Naive thymus-derived CD8-positive, alpha-beta T cell (primary cell): ENCODE measurements at places on chromosomes 6 and 20. TPM values are rescaled to one million over a fixed set of nuclear protein-coding genes. Genes with fewer than 3 reads are reported as not detected.

DNA sequence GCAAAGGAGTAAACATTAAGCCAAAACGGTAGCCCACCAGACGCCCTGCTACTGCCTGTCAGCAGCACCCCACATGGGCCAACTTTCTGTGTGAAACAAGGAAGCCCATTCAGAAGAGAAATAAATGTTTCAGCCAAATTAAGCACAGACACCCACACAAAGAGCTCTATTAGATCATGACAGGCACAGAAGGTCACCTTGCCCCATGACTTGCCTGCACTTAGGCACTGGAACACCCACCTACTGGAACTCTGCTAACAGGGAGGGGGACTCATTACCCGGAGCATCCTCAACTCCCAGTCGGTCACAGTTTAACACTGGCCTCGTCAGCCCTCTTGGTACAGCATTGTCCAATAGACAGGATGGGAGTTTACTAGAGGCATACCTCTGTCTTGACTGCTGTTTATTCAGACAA is 31.8 kb downstream of the GFOD1 start:
- peaks cover 27% of the 10 kb centered on the region for H3K4me1 ChIP-seq
- H3K36me3 ChIP-seq, result no peaks in the 10 kb centered on the region
- no peak overlapping the region for H3K4me3 ChIP-seq
- H3K27ac ChIP-seq, result peak overlapping the region; percentile 91
- no peaks in the 10 kb centered on the region for H3K27me3 ChIP-seq

Gene CST4
- total RNA-seq, result not detected

Gene VSX1
- total RNA-seq, result not detected

- no peak for DNase-seq
Measured at GRCh38 chr6:170506446-170506845, 46.7 kb downstream of the PSMB1 start.

DNA sequence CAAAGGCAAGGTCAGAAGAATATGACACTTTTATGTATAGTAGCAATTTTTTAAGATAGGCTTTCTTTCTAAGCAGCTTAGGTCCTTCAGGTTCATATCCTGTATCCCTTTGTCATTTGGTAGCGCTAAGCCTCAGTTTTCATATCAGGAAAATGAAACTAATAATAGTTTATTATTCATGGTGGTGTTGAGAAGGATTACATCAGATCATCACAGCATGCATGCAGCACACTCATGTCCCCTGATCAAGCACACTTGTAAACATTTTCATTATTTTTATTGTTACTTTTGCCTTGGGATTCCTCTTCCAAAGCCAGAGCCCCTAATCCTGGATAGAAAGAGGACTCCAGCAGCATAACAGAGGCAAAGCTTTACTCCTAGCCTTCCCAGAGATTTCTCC is 70.2 kb upstream of the ADGRF1 start:
- H3K4me3 ChIP-seq, result no peak overlapping the region
- H3K27ac ChIP-seq, result no peak overlapping the region
- H3K4me1 ChIP-seq, result no peaks in the 10 kb centered on the region
- peaks cover 3% of the 10 kb centered on the region for H3K27me3 ChIP-seq
- no peak for DNase-seq

GRCh38 chr6:53792016-53792415 is 2.8 kb upstream of the LRRC1 start:
- H3K4me1 ChIP-seq, result peaks cover 29% of the 10 kb centered on the region
- H3K27me3 ChIP-seq, result peaks cover 10% of the 10 kb centered on the region
- H3K36me3 ChIP-seq, result peaks cover 2% of the 10 kb centered on the region
- no peak overlapping the region for H3K4me3 ChIP-seq

DNA sequence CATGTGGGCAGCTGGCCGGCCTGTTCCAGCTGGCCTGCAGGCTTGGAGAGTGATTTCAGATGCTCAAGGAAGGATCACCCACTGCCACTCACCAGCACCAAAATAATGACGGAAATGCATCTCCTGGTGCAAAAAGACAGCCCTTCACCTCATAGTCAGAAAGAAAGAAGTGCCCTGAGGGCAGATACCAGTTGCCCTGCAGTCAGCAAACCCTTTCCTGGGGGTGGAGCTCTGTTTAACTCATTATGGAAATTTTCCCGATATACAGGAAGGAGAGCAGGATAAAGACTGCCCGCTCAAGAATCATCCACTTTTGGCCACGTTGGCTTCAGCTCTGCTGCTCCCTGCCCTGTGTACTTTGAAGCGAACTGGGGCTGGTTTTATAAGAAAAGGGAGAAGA is 127.9 kb downstream of the GRM4 start:
- H3K4me1 ChIP-seq, result no peaks in the 10 kb centered on the region
- DNase-seq, result no peak
- H3K4me3 ChIP-seq, result no peak overlapping the region
- H3K27me3 ChIP-seq, result no peaks in the 10 kb centered on the region
- H3K27ac ChIP-seq, result no peak overlapping the region

DNA sequence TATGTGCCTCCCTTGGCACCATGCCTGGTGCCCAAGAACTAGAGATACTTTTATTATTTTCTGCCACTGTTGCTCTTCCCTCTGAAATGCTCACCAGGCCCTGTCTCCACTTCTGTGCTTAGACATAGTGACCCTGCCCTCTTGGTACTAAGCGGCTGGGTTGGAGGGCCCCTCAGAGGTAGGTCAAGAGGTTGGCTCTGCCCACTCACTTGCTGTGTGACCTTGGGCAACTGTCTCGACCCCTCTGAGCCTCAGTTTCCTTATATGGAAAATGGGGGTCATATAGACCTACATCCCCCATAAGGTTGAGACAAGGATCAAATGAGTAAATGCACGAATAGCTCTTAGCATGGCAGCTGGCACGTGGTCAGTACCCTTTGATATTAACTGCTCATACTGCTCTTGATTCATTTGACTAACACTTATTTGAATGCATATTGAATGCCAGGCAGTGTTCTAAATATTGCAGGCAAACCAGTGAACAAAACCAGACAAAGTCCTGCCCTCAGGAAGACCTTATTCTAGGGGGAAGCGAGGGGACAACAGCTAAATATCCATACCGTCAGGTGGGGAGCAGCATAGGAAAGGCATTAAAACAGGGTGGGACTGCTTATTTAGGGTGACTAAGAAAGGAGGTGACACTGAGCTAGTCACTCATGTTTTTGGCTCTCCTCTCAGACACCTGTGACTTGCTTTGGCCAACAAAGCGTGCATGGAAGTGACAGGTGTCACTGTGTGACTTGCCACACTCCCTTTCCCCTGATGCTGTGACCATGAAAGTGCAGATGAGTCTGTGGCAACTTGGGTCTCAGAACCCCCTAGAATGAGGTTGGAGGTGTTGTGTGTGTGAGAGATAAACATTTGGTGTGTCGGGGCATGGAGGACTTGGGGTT is 14.3 kb upstream of the SPO11 start:
- no peak overlapping the region for H3K27ac ChIP-seq
- H3K4me3 ChIP-seq, result no peak overlapping the region
- DNase-seq, result no peak
- H3K27me3 ChIP-seq, result peaks cover 13% of the 10 kb centered on the region
- H3K36me3 ChIP-seq, result no peaks in the 10 kb centered on the region

DNA sequence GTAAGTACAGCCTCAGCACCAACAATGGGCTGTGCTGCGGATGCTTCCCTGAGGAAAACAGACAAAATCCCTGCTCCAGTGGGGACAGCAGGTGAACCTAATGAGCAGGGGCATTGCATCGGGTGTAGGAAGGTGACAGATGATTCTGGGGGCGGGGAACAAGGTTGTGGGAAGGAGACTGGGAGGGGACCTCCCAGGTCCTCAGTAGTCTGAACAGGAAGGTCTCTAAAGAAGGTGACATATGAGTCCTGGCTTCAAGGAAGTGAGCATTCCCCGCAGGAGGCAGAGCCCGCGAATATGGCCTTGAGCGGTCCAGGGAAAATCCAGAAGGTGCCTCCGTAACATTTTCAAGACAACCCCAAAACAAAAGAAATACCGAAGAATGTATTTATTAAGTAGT is 19.4 kb downstream of the ULBP1 start:
- H3K4me3 ChIP-seq, result no peak overlapping the region
- no peak overlapping the region for H3K27ac ChIP-seq
- DNase-seq, result no peak
- peaks cover 66% of the 10 kb centered on the region for H3K27me3 ChIP-seq
- peaks cover 8% of the 10 kb centered on the region for H3K36me3 ChIP-seq
- peaks cover 2% of the 10 kb centered on the region for H3K4me1 ChIP-seq

- H3K27ac ChIP-seq, result no peak overlapping the region
- no peak overlapping the region for H3K4me3 ChIP-seq
- H3K27me3 ChIP-seq, result no peaks in the 10 kb centered on the region
- no peak for DNase-seq
Measured at GRCh38 chr6:135265278-135265677, 84.2 kb downstream of the MYB start.

Gene TRIM27
- 80.4 TPM for total RNA-seq

- DNase-seq, result no peak
- no peak overlapping the region for H3K27ac ChIP-seq
- no peak overlapping the region for H3K4me3 ChIP-seq
- no peaks in the 10 kb centered on the region for H3K36me3 ChIP-seq
- no peaks in the 10 kb centered on the region for H3K4me1 ChIP-seq
Measured at GRCh38 chr20:17003170-17003870, 223.5 kb upstream of the PCSK2 start.

GRCh38 chr20:2293971-2294370 is 1.8 kb upstream of the TGM3 start:
- DNase-seq, result no peak
- H3K27ac ChIP-seq, result no peak overlapping the region
- no peaks in the 10 kb centered on the region for H3K36me3 ChIP-seq

DNA sequence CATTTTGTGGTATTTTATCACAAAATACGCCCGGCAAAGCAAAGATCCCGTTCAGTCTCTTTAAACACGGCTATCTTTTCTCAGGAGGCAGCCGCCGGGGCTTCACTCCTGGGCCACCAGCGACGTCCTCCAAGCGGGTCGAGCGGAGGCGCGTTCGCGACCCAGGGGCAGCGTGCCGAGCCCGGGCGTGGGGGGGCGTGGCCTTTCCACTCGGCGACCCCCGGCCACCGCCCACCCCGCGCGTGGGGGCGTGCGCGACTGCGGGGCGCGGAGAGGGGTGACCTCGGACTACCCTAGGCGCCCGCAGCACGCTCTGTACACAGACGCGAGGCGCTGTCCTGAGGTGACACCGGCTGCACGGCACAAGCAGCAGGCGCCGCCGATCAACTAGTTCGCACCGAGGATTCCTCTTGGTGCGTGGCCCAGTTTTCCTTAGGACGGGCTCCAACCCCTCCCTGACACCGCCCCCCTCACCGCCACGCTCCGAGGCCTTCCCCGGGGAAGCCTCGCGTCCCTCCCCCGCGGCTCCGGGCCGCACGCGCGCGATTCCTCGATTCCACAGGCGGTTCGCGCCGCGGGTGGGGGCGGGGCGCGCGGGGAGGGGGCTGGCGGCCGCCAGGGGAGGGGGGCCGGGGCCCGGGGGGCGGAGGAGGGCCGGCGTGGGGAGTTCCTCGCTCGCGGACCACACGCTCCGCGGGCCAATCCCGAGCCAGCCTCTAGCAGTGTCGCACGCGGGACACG is 1.1 kb upstream of the JARID2 start:
- H3K36me3 ChIP-seq, result no peaks in the 10 kb centered on the region
- peak; percentile 67 for DNase-seq
- peaks cover 2% of the 10 kb centered on the region for H3K27me3 ChIP-seq
- peak overlapping the region; percentile 89 for H3K27ac ChIP-seq
- peak overlapping the region; percentile 99 for H3K4me3 ChIP-seq
- peaks cover 13% of the 10 kb centered on the region for H3K4me1 ChIP-seq

- H3K36me3 ChIP-seq, result peaks cover 11% of the 10 kb centered on the region
- peak; percentile 62 for DNase-seq
- no peaks in the 10 kb centered on the region for H3K27me3 ChIP-seq
- peak overlapping the region; percentile 91 for H3K27ac ChIP-seq
Measured at GRCh38 chr20:44215125-44215524, 4.6 kb upstream of the OSER1 start.

Gene GPX5
- not detected for total RNA-seq

- DNase-seq, result peak; percentile 56
- peaks cover 17% of the 10 kb centered on the region for H3K36me3 ChIP-seq
- peak overlapping the region; percentile 97 for H3K27ac ChIP-seq
- no peaks in the 10 kb centered on the region for H3K27me3 ChIP-seq
- peaks cover 68% of the 10 kb centered on the region for H3K4me1 ChIP-seq
- peak overlapping the region; percentile 95 for H3K4me3 ChIP-seq
Measured at GRCh38 chr6:32941214-32941768, 463 bp upstream of the HLA-DMB start.

Gene SIRPB1
- 13.3 TPM for total RNA-seq

DNA sequence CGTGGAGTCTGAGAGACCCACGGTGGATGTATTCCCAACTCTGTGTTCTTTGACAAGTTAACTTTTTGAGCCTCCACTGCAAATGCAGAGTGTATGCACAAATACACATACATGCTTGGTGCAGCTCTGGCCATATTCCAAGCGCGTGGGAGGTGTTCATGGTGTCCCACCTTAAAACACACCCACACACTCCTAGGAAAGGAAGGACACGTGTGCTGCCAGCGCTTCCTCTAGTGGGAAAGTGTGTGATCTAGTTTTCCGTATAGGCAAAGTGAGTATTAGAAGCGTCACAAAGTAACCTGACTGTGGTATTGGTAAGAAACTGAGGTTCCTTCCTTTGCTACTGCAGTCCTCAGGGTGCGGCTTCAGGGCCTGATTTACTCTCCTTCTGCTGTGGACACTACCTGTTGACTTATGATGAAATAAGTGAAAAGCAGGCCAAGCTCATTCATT is 36.0 kb upstream of the MPC1 start:
- H3K4me3 ChIP-seq, result peak overlapping the region; percentile 72
- DNase-seq, result no peak
- H3K27ac ChIP-seq, result peak overlapping the region; percentile 99
- H3K27me3 ChIP-seq, result no peaks in the 10 kb centered on the region
- H3K4me1 ChIP-seq, result peaks cover 77% of the 10 kb centered on the region
